Activated CD8-positive, alpha-beta T cell treated with anti-CD3 and anti-CD28 coated beads, Interleukin-2, amount 10 ng/mL, durations not matched to agents 7 days and 5 days (primary cell): ENCODE measurements at places on chromosomes 6 and 20.

DNA sequence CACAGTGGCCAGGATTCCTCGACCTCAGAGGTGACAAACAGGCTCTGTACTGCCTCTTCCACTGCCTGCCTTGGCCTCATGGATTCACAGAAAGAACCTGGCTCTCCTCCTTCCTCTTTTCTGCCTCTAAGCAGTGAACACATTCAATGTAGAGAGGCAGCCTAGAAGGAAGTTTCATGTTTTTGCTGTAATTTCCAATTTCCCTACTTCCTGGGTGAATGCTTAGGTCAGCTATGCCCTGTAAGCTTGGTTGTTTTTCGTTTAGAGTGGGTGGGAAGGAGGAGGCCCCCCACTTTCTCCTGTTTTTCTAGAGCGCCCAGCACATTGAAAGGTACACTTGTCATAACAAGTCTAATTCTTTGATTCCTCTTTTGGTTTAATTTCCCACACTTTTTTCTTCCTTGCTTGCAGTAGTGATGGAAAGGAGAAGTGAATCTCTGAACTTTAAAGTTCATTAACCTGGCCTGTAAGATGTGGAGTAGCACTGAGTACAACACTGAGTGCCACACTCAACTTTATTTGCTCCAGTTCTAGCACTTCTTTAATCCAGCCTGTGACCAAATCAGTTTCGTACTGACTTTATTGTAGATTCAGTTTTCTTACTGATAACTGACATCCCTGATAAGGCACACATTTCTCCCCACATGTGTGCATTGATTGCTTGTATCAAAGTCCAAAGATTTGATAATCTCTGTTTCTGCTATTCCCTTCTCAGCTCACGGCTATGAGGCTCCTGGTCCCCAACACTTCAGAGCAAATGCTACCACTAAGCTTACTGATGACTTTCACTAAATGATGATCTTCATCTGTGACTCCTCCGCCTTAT, 100.0 kb upstream of the MAN1A1 start:
- DNase-seq, result no peak

DNA sequence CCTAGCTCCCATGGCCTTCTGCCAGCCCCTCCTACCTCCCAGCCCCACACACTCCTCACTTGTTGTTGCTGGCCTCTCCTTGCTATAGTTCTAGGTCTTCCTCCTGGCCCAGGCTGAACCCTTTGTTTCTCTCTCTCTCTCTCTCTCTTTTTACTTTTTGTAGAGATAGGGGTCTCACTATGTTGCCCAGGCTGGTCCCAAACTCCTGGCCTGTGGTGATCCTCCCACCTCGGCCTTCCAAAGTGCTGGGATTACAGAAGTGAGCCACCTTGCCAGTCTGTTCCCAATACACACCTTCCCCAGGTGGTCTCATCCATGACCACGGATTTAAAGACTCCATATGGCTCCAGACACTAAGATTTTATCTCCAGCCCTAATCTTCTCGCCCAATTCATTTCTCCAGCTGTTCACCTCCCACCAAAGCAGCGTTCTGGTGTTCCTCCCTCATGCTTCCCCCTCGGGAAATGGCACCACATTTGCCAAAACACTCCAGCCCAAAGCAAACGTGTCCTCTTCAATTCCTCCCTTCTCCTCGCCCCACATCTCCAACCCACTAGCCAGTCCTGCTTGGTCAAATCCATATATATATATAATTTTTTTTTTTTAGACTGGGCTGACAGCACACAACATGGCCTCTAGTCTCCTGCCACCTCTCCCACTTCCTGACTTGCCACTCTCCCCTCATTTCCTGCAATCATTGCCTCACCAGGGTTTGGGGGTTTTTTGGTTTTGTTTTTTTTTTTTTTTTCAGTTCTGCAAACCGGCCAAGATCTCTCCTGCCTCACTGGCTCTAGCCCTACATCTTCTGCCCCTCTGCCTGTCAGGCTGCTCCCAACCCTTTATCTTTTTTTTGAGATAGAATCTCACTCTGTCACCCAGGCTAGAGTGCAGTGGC, 104.4 kb downstream of the NCR2 start:
- peak; percentile 66 for DNase-seq

GRCh38 chr6:125954735-125955339, 1.7 kb upstream of the HINT3 start:
- DNase-seq, result no peak

GRCh38 chr20:51258582-51259165, 235.8 kb upstream of the KCNG1 start:
- no peak for DNase-seq

- DNase-seq, result no peak
Measured at GRCh38 chr20:11459090-11459890, 458.4 kb upstream of the BTBD3 start.

DNA sequence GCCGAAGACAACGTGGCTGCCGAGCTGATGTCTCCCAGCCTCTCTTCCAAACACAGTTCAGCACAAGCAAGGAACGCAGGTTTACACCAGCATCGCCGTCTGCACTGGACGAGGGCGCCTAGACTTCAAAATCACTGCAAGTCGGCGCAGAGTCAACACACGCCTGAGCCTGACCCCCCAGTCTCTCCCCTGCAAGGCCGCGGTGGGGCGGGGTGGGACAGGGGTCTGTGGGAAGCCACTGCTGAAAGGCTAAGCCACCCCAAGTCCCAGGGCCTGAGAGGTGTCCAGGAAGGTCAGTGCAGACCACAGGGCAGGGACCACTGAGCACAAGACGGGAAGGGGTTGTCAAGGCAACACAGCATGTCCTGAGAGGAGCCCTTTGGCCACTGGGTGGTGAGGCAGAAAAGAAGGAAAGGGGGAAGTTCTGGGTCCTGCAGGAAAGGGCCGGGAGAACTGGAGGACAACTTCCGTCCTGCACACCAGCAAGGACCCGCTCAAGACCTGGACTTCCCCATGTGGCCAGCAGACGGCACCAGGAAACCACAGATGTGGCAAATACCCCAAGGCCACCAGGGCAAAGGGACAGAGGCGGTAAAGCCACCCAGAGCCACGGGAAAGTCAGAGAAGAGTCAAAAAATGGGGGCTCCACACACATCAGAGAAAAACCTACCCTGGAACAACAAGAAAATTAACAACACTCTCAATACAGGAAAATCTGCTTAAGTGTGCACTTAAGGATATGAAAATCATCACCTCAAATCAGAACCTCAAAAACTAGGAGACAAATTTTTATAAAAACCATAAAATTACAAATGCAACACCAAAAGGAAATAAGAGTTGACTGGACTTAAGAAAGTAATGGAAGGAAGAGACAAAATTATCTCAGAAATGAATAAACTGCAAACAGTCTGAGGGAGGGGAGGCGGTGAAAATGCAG, 84.8 kb downstream of the TAF4 start:
- DNase-seq, result no peak

GRCh38 chr6:35948725-35949124, 27.8 kb upstream of the SRPK1 start:
- no peak for DNase-seq

DNA sequence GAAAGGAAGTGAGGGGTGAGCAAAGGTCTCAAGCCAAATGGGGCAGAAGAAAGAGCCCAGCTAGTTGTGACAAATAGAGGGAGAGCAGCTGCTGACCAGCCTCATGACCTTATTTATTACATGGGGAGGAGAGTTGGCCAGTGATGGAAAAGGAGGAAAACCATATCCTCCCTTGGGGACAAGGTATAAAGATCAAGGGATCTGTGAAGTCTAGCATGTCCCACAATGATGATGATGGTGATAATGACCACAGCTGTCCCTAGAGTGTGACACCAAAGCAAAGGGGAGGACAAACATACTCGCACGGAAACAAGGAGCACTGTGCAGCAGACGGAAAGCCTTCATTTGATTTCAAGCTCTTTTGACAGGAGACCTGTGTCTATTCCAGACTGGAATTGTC, 190.4 kb upstream of the MCHR2 start:
- DNase-seq, result no peak

- peak; percentile 62 for DNase-seq
Measured at GRCh38 chr6:43391440-43392031, 22.1 kb upstream of the ZNF318 start.

- no peak for DNase-seq
Measured at GRCh38 chr20:4171538-4172116, 156.3 kb upstream of the RNF24 start.

DNA sequence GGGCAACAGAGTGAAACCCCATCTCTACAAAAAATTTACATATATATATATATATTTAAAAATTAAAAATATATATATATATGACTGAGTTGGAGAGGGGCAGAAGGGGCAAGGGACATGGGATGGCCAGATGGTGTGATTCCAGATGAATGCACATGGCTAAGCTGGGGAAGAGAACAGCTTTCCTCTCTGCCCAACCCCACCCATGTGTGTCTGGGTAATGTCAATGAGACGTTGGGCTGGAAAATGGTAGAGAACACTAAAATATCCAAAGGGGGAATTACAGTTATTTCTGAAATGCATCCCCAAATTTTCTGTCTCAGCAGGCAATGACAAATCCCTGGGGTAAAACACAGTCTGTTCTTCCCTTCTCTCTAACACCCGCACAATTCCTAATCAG, 31.2 kb upstream of the CCND3 start:
- DNase-seq, result no peak

DNA sequence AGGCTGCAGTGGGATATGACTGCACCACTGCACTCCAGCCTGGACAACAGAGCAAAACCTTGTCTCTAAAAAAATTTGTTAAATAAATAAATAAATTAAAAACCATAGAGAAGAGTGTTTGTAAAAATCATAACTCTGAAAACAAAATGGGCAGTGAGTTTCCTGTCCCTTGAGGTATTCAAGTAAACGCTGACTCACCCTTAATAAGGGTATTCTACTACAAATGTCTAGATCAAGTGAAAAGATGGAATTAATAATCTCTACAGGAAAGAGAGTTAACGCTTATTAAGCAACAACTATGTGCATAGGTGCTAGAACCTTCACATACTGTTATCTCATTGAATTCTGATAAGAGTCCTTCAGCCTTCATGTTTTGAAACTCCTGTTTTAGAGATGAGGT, 19.9 kb upstream of the MBOAT1 start:
- DNase-seq, result no peak

- no peak for DNase-seq
Measured at GRCh38 chr6:31352683-31353383, 4.1 kb downstream of the HLA-B start.

DNA sequence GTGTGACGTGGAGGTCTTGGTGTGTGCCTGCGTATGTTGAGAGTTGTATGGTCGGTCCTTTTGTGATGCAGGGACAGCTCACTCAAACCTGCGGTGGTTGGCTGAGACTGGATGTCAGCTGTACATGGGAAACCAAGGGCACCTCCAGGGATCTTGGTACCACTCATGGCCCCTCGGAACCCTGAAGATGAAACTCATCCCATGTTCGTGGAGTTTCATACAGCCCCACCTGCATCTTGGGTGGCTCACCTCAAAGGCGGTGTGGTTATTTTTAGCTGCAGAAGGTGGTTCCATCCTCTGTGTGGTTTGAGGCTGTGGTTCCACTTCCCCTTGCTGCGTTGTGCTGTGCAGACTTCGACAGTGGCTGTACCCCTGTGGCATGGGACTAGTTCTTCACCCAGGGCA, 52.6 kb upstream of the SLC22A1 start:
- DNase-seq, result peak; percentile 85

DNA sequence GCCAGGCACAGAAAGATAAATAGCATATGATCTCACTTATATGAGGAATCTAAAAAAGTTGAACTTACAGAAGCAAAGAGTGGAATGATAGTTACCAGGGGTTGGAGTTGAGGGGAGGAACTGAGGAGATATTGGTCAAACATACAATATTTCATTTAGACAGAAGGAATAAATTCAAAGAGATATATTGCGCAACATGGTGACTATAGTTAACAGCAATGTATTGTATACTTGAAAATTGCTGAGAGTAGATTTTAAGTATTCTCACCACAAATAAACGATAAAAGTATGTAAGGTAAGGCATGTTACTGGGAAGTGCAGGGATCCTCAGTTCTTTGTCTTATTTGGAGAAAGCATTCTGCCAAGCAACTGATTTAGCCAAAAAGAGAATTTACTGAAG, 171.9 kb downstream of the LMBRD1 start:
- DNase-seq, result no peak

DNA sequence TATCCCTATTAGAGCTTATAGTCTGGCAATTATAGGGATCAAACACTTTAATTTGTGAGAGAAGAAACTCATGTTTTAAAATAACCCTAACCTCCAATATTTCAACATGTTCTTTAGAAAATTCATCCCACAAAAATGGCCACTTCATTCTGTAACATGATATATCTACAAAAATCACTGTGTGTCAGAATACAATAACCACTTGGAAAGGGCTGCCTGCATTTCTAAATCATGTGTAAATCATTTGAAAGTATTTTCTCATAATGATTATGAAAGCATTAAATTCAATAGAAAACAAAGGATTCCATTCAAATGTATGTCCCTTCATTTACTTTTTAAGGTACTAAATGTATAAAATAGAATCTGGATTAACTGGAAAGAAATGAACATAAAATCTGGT, 101.4 kb upstream of the NHSL1 start:
- no peak for DNase-seq

DNA sequence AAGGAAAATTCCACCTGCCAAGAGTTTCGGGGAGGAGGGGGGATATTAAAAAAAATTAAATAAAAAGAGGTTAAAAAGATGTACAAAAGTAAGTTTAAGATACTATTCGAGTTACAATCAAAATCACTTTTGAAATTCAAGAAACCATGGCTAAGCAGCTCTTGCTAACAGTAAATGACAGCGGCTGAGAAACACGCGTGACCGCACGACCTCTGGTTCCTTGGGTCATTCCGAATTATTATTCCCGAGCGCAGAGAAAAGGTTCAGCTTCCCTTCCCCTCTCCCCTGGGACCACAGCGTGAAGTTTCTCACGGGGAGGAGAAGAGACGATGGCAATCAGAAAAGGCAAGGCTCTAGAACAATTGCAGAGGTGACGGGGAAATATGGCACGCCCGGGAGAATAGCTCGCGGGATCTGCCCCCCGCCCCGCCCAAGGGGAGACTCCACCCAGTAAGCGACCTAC, 496 bp downstream of the TMEM242 start:
- DNase-seq, result peak; percentile 90

- DNase-seq, result no peak
Measured at GRCh38 chr20:33681728-33682353, 4.3 kb downstream of the E2F1 start.

GRCh38 chr6:4085332-4085700, 6.4 kb upstream of the FAM217A start:
- no peak for DNase-seq
